Activated T-cell treated with anti-CD3 and anti-CD28 coated beads for 4 hours (primary cell): ENCODE measurements at places on chromosomes 4 and X.

- DNase-seq: no peak
Observed at GRCh38 chr4:38620527-38621027, 43.4 kb upstream of the KLF3 start.

DNA sequence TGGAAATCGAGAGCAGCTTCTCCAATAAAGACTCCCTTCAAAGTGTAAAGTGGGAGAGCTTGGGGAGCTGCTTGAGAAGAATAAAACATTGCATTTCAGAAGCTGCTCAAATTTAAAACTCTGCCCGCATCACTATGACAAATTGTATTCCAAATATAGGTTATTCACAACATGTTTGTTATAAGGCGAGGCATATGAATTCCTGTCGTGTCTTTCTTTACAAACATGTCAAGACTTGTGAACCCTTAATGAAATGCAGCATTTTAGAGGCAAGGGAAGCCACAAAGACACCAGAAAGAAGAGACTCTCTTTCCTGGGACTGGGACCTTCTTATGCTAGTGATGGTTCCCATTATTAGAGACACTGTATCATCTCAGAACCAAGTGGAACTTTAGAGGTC is 311.2 kb downstream of the DHX15 start:
- DNase-seq: no peak

- DNase-seq: no peak
Observed at GRCh38 chr4:149719357-149719756, 96.3 kb downstream of the IQCM start.

DNA sequence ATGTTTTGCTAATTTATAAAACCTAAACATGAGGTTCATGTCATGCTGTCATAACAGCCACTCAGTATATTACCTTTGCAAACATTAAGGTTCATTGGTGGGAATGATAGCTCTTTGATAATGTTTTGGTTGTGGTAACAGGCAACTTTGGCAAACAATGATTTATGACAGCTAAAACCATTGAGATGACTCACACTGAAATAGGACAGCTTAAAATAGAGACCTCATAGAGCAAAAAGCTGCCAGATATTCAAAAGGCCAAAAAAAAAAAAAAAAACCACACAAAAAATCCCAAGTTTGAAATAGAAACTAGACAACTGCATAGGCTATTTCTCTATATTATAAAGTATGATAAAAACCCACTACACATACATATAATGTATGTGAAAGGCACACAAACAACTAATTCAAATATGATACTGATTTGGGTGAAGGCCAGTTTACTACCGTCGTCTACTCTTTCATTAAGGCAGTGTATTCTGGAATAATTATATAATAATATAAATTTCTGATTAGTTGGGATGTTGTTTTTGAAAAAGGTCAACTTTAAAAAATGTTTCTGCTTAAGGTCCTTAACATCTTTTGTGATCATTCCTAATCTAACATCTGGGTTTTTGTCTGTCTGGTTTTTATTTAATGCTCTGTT is 646.0 kb upstream of the PITX2 start:
- DNase-seq: no peak

DNA sequence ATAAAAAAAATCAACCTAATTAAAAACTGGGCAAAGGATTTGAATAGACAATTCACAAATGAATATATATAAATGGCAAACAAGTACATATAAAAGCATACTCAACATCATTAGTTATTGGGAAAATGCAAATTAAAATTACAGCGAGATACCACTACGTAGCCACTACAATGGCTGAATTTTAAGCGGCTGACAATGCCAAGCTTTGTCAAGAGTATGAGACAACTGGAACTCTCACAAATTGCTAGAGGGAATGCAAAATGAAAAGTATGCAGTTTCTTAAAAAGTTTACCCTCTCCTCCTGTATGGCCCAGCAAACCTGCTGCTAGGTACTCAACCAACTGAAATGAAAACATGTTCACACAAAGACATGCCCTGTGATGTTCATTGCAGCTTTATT is 34.8 kb downstream of the ZFP42 start:
- DNase-seq: no peak

- DNase-seq: no peak
Observed at GRCh38 chr4:40403081-40403480, 67.9 kb downstream of the CHRNA9 start.
